NK-92 treated with Interleukin-12 subunit alpha and Interleukin-12 subunit beta, amount 100 ng/mL, for 24 hours (cell line): ENCODE measurements at places on chromosomes 12 and 14.

- no peak for DNase-seq
Observed at GRCh38 chr14:89910691-89911009, 43.9 kb downstream of the EFCAB11 start.

DNA sequence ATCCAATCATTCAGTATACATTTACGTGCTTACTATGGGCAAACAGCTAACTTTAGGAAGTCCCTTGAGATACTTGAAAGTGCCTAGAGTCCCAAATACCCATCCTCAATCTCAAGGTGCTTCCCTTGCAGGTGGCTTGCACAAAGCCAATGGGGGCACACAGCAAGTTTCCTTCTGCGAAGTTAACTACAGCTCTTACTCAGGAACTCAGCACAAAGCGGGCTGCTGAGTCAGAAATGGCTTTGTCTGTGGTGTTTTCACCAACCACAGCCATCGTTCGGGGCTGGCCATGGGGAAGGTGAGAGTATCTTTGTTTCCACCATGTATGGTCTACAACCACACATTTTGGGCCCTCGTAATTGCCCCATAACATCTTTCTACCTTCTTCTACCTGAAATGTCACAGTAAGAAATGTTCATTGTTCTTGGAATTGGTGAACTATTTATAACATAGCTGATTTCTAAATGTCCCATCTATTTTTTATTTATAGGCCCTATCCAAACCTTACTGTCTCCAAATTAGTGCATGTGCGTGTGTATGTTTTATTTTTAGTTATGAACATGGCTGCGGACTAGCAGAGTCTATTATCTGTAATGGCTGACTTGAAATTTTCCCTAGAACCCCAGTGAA, 13.9 kb downstream of the MFAP5 start:
- peak; percentile 52 for DNase-seq

DNA sequence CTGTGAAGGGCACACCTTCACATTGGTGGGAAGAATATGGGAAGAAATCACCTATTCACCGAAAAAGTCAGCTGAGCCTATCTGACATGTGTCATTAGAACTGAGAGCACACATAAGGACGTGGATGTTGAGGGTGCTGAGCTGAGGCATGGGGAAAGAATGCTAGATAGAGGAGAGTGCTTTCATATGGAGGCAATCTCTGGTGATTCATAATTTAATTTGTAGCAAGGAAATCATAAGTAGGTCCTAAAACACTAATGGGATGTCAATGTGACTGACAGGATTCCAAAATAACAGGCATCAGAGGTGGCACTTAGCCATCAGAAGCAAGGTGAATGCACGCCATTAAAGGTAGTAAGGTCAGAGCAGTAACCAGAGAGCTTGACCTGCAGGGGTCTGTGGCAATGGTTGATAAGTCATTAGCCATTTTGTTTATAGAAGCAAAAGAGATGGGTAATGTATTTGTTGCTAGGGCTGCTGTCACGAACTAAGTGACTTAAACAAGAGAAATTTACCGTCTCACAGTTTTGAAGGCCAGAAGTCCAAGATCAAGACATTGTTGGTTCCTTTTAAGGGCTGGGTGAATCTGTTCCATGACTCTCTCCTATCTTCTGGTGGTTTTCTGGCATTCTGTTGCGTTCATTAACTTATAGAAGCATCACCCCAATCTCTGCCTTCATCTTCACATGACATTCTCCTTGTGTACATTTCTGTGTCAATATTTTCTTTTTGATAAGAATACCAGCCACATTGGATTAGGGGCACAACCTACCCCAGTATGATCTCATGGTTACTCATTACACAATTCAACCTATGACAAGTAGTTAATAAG, 69.3 kb downstream of the ANKS1B start:
- DNase-seq: no peak

DNA sequence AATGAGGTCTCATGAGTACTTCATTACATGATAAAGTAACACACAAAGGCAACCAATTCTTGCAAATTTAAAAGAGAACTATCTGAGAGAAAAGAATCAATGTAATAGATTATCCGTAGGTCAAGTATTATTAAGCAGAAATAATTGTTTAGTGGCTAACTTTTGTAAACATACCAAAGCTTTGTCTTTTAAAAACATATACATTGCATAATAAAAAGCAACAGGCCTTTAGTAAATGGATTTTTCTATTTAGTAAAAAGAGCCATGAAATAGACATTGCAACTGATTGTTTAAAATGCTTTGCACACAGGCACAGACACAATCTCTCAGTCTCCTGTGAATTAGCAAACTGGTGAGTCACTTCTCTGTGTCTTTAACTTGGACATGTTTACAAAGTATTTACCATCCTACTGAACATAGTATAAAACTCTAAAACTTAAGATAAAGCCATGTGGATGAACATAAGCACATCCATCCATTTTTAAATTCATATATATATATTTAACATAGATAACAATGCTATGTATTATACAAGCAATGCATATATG, 518.7 kb upstream of the MGAT4C start:
- DNase-seq: no peak

- no peak for DNase-seq
Observed at GRCh38 chr14:102906616-102907302, 15.7 kb upstream of the AMN start.

DNA sequence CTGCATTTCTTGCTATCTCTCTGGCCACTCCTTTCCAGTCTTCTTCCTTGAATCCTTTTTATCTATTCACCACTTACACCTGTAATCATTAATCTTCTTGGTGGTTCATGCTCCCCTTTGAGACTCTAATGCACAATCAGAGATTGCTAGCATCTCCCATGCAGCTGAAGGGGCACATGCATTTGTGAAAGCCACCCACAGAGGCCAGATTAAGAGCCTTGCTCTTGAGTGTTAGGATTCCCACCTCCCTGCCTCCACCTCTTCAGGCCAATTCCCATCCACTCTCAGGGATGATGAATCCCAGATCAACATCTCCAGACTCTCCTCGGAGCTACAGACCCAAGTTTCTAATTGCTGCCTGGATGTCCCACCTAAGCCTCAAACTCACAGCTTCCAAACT, 19.4 kb upstream of the KRT18 start:
- no peak for DNase-seq

- no peak for DNase-seq
Observed at GRCh38 chr12:94110258-94110657, 38.1 kb upstream of the PLXNC1 start.

GRCh38 chr14:77868552-77869285, 68.8 kb downstream of the ADCK1 start:
- no peak for DNase-seq

DNA sequence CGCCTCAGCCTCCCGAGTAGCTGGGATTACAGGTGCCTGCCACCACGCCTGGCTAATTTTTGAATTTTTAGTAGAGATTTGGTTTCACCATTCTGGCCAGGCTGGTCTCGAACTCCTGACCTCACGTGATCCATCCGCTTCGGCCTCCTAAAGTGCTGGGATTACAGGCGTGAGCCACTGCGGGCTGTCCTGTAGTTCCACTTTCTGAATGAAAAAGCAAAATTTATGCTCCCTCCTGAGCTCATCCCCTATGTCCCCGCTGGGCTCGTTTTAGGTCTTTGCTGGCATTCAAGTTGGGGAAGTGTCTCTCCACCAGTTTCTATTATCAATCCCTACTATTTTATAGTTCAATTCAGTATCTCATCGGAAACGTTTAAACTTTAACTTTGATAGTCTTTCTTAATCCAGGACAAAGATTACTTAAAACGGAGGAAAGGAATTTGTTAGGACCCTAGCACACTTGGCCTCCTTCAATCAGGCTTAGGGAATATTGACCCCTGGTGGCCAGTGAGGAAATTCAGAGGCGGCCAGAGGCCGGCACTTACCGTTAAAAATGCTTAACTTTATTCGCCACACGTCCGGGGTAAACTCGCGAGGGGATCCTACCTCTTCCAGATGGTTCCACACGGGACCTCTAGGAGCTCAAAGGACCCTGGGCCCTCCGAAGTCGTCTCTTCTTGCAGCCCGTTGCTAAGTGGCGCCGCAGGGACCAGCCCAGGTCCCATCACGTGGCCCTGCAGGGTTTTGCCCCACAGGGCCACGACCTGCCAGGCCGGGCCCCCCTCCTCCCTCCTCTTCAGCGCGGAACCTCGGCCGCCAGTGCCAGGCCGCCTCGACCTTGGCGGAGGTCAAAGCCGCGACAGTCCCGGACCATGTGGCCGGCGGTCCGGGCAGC, 11.4 kb upstream of the DNAL1 start:
- DNase-seq: no peak

DNA sequence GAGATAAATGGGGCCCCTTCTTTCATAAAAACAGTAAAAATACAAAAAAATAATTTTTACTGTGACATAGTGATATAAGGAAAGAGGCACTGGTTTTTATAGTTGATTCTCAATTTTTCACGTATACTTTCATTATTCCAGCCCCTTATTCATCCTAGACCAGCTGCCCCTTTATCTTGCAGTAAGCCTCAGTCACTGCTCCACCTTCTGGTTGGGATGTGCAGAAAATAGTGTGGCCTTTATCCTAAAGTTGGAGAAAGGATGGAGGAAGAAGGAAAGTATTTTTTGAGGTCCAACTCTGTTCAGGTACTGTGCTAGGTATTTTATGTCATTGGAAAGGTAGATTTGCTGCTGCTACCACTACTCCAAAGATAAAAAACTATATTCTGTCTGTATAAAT, 172.7 kb downstream of the ANO6 start:
- DNase-seq: no peak

- DNase-seq: no peak
Observed at GRCh38 chr14:97524589-97525319, 727.6 kb downstream of the VRK1 start.

DNA sequence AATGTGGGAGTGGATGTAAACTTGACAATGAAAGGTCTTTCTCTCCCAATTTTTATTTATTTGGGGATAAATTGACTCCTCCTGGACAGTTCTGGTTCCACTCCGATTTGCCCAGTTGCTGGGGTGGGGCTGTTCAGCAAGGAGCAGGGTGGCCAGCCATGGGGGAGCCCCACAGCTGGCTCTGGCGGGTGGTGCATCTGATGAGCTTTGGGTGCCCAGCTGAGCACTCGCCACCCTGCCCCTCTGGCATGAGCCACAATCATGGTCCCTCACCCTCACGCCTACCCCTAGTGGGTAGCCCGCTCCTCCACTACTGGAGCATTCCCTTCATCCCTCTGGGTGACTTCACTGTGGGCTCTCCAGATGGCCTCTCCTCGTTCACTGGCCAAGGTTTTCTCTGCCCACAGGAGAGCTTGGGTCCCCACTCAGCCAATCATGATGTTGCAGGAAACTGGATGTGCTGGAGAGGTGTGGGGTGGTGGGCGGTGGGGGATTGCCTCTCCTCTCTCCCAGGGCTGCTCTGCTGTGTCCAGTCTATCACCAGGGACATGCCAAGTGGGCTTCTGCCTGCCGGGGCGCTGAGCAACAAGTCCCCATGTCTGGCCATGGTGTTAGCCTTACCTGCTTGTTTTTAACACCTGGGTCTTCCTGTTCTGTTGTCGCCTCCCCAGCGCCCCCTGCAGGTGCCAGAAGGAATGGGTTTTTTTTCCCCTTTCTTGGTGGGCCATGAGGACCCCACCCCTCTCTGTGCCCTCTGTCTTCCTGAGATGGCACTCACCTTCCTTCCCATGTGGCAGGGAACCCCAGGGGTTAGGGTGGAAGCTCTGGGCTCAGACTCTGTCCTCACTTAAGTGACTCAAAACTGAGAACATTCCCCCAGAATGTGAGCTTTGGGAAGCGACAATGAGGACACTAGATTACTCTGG, 3.4 kb downstream of the CYP46A1 start:
- no peak for DNase-seq

DNA sequence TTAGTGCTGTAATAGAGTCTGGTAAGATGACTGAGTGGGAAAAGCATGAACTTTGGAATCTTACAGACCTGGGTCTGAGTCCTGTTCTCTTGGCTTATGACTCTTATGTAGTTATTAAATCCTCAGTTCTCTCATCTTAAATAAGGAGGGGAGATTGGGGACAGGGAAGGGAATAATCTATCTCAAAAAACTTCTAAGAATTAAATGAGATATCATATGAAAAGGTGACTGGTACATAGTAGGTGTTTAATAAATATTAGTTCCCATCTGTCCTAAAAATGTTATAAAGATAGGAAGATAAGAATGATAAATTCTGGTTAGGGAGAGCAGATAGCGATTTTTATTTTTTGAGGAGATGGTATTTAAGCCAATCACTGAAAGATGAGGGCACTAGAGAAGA, 119.1 kb downstream of the INSM2 start:
- DNase-seq: no peak

- no peak for DNase-seq
Observed at GRCh38 chr12:131779027-131779426, 49.2 kb upstream of the MMP17 start.

- no peak for DNase-seq
Observed at GRCh38 chr12:45285717-45286116, 69.8 kb downstream of the ANO6 start.
